ENCODE measurements at places on chromosomes 1 and 21.

DNA sequence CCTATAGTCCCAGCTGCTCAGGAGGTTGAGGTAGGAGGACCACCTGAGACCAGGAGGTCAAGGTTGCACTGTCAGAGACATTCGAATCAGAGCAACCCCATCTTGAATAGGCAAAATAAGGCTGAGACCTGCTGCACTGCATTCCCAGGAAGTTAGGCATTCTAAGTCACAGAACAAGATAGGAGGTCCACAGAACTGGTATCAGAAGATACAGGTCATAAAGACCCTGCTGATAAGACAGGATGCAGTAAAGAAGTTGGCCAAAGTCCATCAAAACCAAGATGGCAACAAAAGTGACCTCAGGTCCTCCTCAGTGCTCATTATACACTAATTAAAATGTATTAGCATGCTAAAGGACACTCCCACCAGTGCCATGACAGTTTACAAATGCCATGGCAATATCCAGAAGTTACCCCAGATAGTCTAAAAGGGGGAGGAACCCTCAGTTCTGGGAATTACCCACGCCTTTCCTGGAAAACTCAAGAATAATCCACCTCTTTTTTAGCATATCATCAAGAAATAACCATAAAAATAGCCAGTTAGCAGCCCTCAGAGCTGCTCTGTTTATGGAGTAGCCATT is 65.2 kb upstream of the KLHDC7A start:
- DNase-seq, result no peak

GRCh38 chr1:6509220-6509918 is 17.9 kb upstream of the PLEKHG5 start:
- DNase-seq, result no peak

DNA sequence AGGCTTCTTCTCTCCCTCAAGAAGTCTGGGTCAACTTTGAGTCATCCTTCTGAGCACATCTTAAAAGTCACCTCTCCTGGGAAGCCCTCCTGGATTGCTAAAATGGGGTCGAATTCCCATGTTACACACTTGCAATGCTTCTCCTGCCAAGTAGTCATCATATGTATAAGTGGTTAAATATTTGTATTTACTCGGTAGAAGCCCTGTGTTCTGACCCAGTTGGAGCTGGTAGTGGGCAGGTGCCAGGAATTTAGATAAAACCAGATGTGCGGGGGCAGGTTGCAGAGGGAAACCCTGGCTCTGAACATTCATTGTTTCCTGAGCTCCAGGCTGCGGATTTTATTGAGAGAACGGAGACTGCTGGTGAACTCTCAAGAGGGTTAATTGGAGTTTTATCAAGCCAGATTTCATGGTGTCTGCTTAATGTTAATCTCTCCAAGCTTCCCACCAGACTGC is 52.8 kb upstream of the RPL11 start:
- no peak for DNase-seq

DNA sequence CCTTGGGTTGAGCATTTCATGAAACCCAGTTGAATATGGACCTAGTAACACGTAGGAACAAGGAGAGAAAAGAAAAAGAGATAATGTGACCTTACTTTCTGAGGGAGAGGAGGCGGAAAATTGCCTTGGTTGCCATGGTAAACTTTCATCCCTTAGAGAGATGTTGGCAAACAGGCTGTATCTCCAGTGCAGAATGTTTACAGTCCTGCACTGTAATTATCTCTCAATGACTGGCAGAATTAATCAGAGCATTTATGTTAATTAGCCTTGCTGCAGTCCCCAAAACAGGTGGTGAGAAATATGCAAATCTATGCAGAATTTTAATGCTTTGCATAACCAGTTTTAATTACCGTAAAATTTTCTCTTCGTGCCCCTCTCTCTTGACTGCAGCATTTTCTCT is 147.3 kb downstream of the CD247 start:
- no peak for DNase-seq

- no peak for DNase-seq
Observed at GRCh38 chr1:160542303-160542945, 19.4 kb upstream of the SLAMF6 start.

GRCh38 chr1:62508187-62508758 is 71.4 kb downstream of the USP1 start:
- DNase-seq, result no peak

- no peak for DNase-seq
Observed at GRCh38 chr1:234656944-234657654, 47.1 kb upstream of the IRF2BP2 start.

All from activated gamma-delta T cell treated with anti-CD3 and anti-CD28 coated beads, Interleukin-2, amount 50 U/mL, for 16 hours (primary cell).